ENCODE measurements at places on chromosomes 11 and 22.

- no peak for DNase-seq
Observed at GRCh38 chr11:93783765-93784144, 327 bp upstream of the MED17 start.

- DNase-seq: no peak
Observed at GRCh38 chr11:70078095-70078780, at the start of gene ANO1. TSS of gene ANO1 (plus strand) at chr11:70078317. CDS start at chr11:70078607, 290 bp downstream.

- DNase-seq: no peak
Observed at GRCh38 chr11:134609361-134610115, 197.5 kb upstream of the B3GAT1 start.

DNA sequence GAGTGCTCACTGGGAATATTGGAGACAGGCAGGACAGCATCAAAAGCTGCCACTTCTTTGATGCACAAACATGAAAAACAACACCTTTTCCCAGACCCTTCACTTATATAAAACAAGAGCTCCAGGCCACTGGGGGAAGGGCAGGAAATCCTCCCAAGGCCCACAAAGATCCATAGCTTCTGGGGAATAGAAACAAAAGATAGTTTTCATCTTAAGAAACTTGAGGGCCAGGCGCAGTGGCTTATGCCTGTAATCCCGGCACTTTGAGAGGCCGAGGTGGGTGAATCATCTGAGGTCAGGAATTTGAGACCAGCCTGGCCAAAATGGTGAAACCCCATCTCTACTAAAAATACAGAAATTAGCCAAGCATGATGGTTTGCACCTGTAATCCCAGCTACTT lies 15.3 kb downstream of the RTL6 start:
- no peak for DNase-seq

Measured in GM19239 (cell line).